T-helper 17 cell (primary cell): ENCODE measurements at places on chromosomes 4 and X.

DNA sequence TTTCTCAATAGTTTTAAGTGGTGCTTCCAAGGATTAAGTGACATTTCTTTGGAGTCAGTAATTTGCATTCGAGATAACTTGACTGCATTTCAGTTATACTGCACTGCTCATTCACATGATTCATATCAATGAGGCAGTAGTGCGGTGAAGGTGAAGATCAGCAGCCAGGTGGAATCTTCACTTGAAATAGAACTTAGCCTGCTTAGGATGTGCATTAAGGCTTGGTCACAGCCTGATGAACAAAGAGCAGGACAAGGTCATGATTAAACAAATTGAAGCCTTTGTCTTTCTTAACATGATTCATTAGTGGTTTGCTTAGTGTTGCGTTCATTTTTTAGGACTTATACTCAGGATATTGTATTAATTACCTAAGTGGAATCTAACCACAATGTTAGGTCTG, 212.1 kb upstream of the GALNTL6 start:
- no peak for DNase-seq

GRCh38 chr4:169115897-169116254, 105.8 kb upstream of the CBR4 start:
- no peak for DNase-seq

DNA sequence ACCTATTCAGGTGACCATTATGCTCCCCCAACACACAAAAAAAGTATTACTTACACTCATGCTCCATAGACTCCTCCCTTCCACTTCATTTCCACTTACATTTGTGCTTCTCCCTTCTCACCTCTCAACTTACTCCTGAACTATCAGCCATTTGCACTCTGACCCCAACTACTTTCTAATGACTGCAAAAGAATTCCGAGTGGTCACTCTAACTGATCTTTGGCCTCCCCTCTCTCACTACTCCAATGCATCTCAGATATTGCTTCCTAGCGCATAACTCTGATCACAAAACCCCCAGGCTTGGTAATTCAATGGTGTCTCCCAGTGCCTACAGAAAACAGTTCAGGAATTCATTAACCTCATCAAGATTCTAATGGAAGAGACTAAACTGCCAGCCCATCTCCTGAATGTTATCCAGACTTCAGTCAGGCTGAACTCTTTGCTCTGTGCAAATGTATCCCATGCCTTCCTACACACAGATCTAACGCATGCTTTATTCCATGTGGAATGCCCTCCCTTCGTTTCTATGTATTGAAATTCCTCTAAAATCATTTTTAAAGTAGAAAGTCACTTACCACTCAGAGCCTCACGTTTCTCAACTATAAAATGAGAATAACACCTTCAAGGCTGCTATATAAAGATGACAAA, 61.1 kb downstream of the FRYL start:
- no peak for DNase-seq

DNA sequence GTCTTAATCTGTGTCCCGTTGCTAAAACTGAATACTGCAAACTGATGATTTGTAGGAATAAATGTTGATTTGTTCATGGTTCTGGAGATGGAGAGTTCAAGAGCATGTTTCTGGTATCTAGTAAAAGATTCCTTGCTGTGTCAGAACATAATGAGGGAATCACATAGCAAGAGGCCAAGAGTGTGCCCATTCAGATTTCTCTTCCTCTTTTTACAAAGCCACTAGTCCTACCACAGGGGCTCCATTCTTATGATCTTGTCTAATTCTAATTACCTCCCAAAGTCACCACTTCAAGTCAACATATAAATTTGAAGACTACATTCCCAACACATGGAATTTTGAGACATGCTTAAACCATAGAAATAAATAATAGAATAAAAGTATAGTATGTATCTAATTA, 608.8 kb upstream of the EPHA5 start:
- no peak for DNase-seq

DNA sequence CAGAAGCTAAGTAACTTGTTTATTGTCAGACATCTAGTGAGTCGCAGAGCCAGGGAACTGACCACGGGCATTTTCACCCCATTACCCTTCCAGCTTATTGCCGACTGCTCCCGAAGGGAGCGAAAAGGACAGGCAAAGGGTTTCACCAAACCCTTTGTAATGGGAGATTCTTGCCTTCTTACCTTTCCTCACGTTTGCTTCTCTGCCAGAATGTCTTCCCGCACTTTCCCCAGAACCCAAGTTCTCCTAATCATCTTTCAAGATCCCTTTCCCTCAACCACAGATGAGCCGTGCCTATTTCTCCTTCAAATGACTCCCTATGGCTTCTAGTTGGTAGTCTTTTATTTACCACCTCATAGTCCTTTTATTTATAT, 520 bp upstream of the SRP72 start:
- DNase-seq = no peak

DNA sequence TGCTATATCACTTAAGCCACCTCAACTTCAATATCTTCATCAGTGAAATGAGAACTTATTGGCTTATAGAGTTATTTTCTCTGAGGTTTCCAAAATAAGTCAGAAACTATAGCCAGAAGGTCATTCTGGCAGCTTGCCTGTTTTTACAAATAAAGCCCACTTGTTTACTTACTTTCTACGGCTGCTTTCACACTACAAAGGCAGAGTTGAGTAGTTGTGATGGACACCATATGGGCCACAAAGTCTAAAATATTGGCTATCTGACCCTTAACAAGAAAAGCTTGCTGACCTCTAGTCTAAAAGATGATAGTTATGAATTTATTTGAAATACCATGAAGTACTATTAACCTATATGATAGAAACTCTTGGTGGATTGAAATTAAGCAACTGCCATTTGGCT, 67.3 kb upstream of the ATOH1 start:
- no peak for DNase-seq

- no peak for DNase-seq
These were observed 11.6 kb downstream of the JAKMIP1 start for GRCh38 chr4:6188687-6189305.

GRCh38 chr4:129394635-129395034, 298.7 kb downstream of the C4orf33 start:
- no peak for DNase-seq

DNA sequence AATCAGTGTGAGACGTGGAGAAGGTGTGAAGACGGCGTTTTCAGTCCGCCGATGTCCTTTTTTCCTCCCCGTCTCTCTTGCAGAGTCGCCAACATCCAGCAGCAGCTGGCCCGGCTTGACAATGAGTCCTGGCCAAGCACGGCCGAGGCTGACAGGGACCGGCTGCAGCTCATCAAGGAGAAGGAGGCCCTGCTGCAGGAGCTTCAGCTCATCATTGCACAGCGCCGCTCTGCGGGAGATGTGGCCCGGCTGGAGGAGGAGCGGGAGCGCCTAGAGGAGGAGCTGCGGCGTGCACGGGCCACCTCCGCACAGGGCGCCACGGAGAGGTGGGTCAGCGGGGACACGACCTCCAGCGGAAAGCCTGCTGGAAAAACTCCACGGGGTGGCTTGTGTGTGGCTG, 47.1 kb upstream of the CLCN4 start:
- DNase-seq = no peak

DNA sequence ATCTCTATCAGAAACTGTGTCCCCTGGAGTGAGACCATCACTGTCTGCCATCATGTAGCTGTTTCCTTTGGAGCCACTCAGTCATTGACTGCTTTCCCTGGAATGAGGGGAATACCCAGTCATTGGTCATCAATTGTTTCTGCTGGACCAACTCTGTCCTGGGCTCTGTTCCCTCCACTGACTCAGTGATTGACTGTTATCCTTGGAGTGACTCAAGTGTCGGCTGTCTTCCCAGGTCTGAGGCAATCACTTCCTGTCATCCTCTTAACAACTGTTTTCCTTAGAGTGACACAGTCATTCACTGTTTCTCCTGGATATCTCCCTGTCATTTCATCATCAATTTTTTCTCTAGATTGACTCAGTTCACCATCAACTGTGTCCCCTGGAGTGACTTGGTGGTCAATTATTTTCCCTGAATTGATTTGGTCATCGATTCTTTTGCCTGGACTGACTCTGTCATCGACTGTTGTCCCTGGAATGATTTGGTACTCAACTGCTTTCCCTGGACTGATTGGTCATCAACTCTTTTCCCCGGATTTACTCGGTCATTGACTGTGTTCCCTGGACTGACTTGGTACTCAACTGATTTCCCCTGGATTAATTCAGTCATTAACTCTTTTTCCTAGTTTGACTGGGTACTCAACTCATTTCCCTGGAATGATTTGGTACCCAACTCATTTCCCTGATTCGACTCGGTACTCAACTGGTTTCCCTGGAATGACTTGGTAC, 327.9 kb upstream of the VCX start:
- DNase-seq = no peak

GRCh38 chr4:104533156-104533555, 38.5 kb upstream of the CXXC4 start:
- no peak for DNase-seq

DNA sequence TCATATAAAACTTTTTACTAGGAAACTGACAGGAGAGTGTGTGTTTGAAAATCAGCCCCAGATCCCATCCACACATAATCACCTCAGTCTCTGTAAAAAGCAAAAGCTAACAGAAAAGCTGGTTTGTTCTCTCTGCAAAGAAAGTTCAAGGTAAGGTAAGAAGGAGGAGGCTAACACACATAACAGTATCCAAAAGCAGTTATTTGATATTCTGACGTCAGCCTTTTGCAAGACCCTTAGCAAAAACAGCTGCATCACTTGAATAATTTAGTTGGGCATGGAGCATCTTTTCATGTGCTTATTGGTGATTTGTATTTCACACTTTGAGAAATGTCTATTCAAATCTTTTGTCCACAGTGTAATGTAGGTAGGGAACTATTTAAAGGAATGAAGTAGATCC, 5.5 kb downstream of the TCEAL9 start:
- DNase-seq = no peak

GRCh38 chrX:720825-721224, 90.2 kb downstream of the SHOX start:
- DNase-seq = no peak

- DNase-seq = no peak
These were observed 93.6 kb downstream of the HHIP start for GRCh38 chr4:144739511-144740033.

GRCh38 chr4:8870647-8871416, 807 bp downstream of the HMX1 start:
- DNase-seq = no peak
